Endothelial cell (in vitro differentiated cells): ENCODE measurements at places on chromosomes 7 and 10. TPM values are rescaled to one million over a fixed set of nuclear protein-coding genes. Genes with fewer than 3 reads are reported as not detected.

The CXCL12 gene
- total RNA-seq: 0.97 TPM

The NUDT13 gene
- total RNA-seq: 2.3 TPM

The MRPL32 gene
- total RNA-seq: 37.2 TPM

The MBLAC1 gene
- 1.6 TPM for total RNA-seq

The LRRC18 gene
- total RNA-seq: not detected

The SRRM3 gene
- total RNA-seq: 27.1 TPM

The GDF2 gene
- total RNA-seq: not detected

The ELFN1 gene
- total RNA-seq: 10.6 TPM

The TFR2 gene
- total RNA-seq: 1.0 TPM

The TCF7L2 gene
- total RNA-seq: 49.3 TPM

The LRGUK gene
- 0.64 TPM for total RNA-seq

The OR2F1 gene
- not detected for total RNA-seq

The NOS3 gene
- 102 TPM for total RNA-seq

The ADAM22 gene
- total RNA-seq: 14.6 TPM

The LRRN3 gene
- not detected for total RNA-seq

The THSD7A gene
- total RNA-seq: 28.7 TPM

The MRPL43 gene
- total RNA-seq: 51.8 TPM

The WNT8B gene
- not detected for total RNA-seq

The NRG3 gene
- 8.2 TPM for total RNA-seq

The VIPR2 gene
- total RNA-seq: 2.4 TPM

The SGCE gene
- 37.7 TPM for total RNA-seq

The CCDC3 gene
- 26.1 TPM for total RNA-seq

The MICU1 gene
- total RNA-seq: 39.9 TPM

The OR6V1 gene
- total RNA-seq: not detected

The ZNF92 gene
- 25.3 TPM for total RNA-seq

The DPP6 gene
- total RNA-seq: 1.4 TPM

The MIOS gene
- 22.3 TPM for total RNA-seq

The FBXL15 gene
- total RNA-seq: 8.7 TPM

The STOX1 gene
- 0.21 TPM for total RNA-seq

The GPR37 gene
- total RNA-seq: 7.1 TPM

The HOXA1 gene
- 3.5 TPM for total RNA-seq

The LRMDA gene
- 19.4 TPM for total RNA-seq

The EN2 gene
- 2.1 TPM for total RNA-seq

The PNLIPRP1 gene
- total RNA-seq: not detected

The LLCFC1 gene
- total RNA-seq: not detected

The PTPN20 gene
- total RNA-seq: 0.97 TPM

The SPAM1 gene
- not detected for total RNA-seq

The PHKG1 gene
- total RNA-seq: not detected

The STAG3 gene
- total RNA-seq: 1.9 TPM

The CC2D2B gene
- total RNA-seq: 2.1 TPM

The UNCX gene
- total RNA-seq: not detected

The MRLN gene
- not detected for total RNA-seq

The ADGRA1 gene
- total RNA-seq: not detected

The SMARCD3 gene
- 5.4 TPM for total RNA-seq
